ELF-1 (cell line): ENCODE measurements at places on chromosomes 12 and 14.
A peak's percentile ranks its signal among the peaks of the same experiment; 100 is the strongest.

DNA sequence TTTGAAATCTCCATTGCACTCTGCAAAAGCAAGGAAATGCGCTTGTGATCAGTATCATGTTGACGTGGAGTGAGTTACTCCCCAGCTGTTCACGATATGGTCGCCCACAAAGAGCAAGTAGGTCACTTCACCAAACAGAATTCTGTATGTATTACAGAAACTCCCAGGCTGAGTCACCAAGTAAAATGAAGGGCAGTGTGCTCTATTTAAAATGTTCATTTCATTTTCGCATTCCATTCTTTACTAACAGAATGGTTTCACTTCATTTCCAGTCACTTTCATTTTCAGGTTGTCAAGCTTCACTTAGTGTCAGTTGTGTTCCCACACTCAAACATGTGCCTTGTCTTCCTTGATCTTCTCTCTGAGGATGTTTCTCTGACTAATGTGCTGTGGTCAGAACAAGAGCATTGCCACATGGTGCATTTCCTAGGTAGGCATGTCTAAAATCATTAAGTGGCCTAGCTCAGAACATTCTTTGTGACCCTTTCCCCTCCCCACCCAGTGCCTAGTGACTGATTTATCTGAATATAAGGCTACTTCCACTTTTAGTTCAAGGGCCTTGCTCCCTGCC lies 391.2 kb downstream of the RAD51B start:
- DNase-seq = no peak

DNA sequence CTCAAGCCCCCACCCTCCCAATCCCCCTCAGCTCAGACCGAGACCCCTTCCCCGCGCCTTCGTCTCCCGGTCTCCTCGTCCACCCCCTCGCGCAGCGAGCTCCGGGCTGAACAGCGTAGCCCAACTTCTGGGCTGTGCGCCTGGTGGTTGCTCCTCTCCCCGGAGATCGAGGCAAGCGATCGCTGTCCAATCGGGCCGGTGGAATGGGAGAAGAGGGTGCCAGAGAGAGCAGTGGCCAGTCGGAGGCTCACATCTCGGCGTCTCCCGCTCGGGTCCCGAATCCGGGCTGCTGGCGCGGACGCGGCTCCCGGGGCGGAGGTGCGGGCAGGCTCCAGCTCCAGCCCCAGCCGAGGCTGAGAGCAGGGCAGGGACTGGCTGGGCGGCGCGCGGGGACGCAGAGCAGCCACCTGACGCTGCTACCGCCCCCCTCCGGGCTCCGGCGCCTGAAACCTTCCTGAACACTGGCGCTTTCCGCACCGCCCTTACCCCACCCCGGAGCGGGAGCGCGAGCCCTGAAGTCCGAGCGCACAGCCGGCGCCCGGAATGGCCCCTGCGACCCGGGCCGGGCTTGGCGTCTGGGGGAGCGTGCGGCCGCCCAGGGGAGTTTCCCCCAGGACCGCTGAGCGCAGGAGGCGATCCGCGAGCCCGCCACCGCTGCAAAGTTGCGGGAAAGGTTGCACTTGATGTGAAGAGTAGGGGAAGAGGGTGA lies 508 bp upstream of the KCNH5 start:
- peak; percentile 86 for DNase-seq

DNA sequence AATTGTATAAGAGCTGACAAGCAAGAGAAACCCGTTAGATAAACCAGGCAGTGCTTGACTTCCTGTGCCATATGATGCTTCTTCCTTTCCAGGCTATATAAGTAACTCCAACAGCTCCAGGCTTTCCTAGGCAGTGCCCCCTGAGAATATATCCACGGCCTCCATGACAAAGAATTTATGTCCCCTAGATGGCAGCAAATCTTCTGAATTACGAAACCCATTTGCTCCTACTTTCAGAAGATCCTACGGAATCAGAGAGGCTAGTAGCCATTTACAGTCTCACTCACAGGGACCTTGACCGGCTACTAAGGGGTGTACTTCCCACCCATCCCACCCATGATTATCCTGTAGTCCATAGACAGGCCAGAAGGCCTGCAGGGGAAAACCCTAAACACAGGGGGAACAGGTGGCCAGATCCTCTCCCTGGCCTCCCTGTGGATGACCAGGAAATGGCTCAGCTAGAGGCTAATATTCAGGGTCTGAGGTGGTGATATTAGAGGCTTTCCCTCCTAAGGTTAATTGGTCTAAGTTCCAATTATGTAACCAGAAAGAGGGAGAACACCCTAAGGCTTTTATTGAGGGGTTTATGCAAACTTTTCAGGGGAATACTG lies 77.2 kb upstream of the DCD start:
- no peak for DNase-seq

GRCh38 chr14:64684091-64684490 lies 20.1 kb upstream of the PLEKHG3 start:
- no peak for DNase-seq

DNA sequence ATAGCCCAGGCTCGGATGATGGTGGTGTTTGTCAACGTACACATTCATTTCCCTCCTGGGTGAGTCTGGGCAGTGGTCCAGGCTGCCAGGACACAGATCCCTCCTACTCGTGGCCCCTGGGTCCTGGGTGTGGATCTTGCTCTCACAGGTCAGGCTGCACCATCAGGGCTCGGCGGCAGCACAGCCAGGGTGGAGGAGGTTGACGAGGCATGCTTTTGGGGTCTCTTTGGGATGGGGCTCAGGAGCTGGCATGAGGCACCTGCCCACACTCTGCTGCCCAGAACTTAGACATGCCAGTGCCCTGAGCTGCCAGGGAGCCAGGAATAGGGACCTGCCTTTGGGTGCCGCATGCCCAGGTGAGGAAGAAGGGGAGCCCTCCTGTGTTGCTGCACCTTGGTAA lies 9.7 kb downstream of the TMEM121 start:
- DNase-seq = no peak

GRCh38 chr12:20507056-20507455 lies 138.7 kb downstream of the PDE3A start:
- no peak for DNase-seq

DNA sequence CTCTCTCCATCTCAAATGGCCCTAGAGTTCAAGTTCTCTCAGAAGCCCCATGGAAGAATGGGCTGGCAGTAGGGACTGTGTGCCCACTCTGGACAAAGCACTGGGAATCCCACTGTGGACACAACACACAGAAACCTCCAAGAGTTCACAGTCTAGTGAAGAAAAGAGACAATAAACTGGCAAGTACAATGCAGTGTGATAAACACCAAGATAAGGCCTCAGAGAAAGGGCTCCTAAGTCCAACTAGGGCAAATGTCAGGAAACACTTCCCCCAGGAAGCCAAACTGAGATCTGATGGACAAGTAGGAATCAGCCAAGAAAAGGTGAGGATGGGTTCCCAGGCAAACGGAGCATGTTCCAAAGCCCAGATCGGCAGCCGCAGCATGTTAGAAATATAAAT lies 5.4 kb downstream of the VSIG10 start:
- DNase-seq = no peak

GRCh38 chr12:1918081-1918883 lies at the start of gene CACNA2D4:
Gene CACNA2D4 (minus strand): TSS chr12:1918652. CDS start chr12:1918473, 179 bp downstream.
- no peak for DNase-seq

DNA sequence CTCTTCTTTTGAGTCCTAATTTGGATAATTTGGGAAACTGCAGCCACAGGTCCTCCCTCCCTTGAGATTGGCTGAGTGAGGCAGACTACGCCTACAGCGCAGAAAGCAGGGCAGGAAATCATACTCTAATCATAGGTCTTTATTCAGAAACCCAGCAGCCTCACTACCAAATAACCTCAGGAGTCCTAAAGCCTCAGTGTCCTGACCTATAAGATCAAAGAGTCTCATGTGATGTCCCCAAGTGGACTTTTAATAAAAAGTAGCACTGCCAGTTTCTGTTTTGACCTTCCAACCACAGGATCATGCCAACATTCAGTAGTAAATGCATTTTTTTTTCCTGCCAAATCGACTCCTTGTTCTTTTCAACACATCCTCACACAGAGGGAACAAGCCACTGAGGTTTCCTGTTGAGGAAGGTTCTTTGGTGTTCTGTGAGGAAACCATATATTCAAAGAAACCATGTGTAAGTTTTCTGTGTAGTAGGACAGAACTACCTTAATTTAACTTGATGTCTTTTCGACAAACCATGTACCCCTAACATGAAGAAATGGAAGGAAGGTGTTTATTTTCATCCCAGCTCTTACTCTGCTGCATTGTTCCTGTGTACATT lies 72.2 kb downstream of the VCPKMT start:
- no peak for DNase-seq

DNA sequence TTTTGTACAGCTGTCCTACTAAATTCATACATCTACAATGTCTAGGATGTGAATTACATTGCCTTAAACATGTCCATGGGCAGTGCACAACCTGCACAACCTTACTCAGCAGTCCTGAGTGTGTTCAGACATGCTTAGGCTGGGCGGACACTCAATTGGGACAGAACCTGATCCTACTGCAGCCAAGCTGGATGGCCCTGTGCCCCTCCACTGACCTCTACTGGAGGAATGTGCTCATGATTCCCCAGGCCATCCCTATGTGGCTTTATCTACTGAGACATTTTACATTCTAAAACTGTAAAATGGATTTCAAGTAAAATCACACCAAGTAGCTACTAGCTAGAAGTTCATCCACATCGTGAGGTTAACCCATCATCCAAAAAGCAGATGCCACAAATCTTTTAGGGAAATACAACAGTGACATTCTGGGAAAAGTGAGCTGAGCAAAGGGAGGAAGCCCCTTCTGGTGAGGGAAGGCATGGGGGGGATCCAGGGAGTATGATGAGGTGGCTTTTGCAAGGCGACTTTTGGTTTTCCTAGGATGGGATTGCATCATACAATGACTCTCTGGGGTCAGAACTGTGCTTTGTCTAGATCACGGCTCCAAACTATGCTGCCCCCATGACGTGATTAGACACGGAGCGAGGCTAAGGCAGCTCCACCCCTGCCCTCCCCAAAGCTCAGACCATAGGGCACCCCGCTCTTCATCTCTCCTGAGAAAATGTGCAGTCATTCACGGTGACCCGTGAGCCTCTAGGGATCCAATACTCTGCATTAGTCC lies 911.7 kb upstream of the TMEM132C start:
- peak; percentile 1 for DNase-seq

DNA sequence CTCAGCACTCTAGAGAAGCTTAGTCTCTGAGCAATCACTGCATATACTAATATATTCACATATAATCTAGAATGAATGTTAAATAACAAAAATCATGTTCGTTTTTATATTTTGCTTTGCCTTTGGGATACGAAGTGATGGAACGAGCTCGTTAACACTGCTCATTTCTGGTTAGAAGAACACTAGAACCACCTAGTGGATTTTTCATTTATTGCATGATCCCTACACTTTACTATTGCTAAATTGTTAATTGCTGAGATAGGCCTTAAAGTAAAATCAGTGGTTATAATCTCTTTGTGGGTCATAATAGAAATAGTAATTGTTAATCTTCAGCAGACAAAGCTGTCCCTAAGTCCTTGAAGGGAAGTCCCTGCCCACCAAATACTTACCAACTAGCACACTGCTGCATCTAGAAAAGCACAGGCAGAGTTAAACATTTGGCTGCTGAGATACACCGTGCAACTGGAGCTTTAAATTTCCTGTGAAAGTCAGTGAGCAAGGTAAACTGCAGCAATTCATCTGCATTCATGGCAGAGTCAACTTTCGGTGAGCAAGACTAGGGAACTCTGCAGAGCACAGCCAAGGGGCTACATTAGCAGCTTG lies 353.7 kb downstream of the APAF1 start:
- DNase-seq = no peak

DNA sequence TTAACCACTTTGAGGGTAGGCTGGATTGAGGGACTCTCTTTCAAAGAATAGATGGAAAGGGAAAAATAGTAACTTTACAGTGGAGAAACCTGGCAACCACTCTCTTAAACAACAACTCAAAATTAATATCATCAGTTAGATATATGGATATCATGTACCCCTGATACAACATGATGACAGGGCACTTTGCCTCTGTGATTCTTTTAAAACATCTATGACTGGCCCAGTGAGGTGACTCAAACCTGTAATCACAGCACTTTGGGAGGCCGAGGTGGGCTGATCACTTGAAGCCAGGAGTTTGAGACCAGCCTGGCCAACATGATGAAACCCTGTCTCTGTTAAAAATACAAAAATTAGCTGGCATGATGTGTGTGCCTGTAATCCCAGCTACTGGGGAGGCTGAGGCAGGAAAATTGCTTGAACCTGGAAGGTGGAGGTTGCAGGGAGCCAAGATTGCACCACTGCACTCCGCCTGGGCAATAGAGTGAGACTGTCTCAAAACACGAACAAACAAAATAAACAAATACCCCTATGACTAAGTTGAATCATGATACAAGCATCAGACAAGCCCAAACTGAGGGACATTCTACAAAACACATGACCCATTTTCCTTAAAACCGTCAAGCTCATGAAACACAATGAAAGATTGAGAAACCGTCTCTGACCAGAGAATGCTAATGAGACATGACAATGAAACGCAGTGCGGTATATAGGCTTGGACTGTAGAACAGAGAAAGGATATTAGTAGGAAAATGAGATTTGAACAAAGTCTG lies 26.4 kb upstream of the SLC7A8 start:
- DNase-seq = no peak

GRCh38 chr12:110301065-110301806 lies 20.2 kb downstream of the ATP2A2 start:
- no peak for DNase-seq

- DNase-seq = no peak
These were observed 66.4 kb upstream of the MAP1LC3B2 start for GRCh38 chr12:116492703-116493324.

DNA sequence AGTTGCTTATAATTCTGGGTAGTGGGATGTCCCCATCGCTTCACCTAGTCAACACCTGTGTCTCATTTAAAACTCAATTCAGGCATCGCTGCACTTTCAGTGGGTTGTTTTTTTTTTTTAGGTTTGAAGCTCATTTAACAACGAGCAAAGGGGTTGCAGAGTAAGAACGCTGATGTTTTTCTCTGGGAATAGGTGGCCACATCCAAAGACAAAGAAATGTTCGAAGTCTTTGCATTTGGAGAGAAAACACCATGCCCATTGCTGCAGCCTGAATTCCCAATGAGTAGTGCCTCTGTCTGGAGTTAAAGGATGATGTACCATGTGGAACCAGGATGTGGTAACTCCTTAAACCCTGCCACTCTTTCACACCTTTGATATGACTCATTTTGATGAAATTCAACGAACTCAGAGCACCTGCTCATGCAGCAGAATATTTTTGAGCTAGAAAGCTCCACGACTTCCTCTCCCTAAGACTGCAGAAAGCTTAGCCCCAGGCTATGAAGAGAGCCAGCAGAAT lies 35.1 kb upstream of the BATF start:
- no peak for DNase-seq

- DNase-seq = no peak
These were observed 139.8 kb downstream of the NEDD1 start for GRCh38 chr12:97046901-97047300.

- no peak for DNase-seq
These were observed 6.0 kb downstream of the CDKN1B start for GRCh38 chr12:12723149-12723680.
